ENCODE measurements at places on chromosomes 13 and 19.

DNA sequence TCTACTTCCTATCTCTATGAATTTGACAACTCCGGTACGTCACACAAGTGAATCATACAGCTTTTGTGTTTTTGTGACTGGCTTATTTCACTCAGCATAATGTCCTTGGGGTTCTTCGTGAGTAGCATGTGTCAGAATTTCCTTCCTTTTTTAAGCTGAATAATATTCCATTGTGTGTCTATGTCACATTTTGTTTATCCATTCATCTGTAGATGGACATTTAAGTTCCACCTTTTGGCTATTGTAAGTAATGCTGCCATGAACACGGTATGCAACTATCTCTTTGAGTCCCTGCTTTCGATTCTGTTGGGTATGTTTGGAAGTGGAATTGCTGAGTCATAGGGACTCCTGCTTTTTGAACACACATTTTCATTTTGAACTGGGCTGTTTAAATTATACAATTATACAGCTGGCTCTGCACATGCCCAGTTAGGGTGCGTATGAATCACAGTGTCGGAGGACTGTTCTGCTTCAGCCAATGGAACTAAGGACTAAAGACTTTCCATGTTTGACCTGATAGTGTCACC, 43.0 kb upstream of the C13orf42 start:
- no peak for DNase-seq

DNA sequence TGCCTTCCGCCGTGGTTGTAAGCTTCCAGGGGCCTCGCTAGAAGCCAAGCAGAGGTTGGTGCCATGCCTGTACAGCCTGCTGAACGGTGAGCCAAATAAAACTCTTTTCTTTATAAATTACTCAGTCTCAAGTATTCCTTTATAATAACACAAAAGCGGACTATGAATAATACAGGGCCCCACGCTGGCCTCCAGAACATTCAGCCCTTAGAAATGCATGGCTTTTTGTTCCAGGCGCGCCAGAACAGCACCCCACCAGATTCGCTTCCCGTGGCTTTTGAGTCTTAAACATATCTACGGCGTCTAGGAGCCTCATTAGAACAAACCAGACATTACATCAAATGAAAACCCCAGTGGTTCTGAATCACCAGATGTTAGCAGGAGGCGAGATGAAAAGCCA, 75.1 kb downstream of the SLC15A1 start:
- DNase-seq: no peak

- no peak for DNase-seq
Measured at GRCh38 chr19:372306-372890, 27.8 kb upstream of the MIER2 start.

- DNase-seq: no peak
Measured at GRCh38 chr13:79481685-79482052, 714 bp downstream of the NDFIP2 start.

DNA sequence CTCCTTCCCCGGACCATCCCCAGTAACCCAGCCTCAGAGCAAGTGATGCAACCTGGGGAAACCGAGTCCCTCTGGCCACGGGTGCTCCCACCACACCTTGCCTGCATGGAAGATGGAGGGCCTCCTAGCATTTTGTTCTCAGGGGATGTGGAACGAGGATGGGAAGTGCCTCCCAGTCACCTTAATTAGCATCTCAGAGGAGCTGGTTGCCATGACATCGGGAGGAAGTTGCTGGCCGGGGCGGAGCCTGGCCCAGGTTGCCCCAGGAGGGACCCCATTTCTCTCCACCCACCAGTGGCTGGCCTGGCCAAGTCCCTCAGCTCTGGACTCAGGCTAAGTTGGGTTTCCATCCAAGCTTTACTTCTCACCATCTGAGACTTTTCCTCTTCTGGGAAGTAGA, 24.1 kb upstream of the PTPRS start:
- DNase-seq: no peak

DNA sequence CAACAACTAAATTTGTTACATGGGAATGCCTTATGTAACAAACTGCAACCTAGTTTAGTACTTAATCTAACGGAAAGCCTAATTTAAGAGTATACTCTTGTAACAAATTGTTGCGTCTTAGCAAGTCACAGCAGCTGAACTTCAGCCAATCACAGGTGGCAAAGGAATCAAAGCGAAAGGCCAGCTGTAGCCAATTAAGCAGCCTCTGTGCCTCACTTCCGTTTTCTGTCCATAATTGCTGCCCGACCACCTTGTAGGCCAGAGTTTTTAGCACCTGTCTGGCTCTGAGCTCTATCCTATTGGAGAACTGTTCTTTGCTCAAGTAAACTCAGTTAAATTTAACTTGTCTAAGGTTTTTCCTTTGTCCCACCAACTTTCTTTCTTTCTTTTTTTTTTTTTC, 18.1 kb upstream of the HSPH1 start:
- DNase-seq: no peak

All from GM12892 (cell line).